ENCODE measurements at places on chromosomes 13 and 19.

DNA sequence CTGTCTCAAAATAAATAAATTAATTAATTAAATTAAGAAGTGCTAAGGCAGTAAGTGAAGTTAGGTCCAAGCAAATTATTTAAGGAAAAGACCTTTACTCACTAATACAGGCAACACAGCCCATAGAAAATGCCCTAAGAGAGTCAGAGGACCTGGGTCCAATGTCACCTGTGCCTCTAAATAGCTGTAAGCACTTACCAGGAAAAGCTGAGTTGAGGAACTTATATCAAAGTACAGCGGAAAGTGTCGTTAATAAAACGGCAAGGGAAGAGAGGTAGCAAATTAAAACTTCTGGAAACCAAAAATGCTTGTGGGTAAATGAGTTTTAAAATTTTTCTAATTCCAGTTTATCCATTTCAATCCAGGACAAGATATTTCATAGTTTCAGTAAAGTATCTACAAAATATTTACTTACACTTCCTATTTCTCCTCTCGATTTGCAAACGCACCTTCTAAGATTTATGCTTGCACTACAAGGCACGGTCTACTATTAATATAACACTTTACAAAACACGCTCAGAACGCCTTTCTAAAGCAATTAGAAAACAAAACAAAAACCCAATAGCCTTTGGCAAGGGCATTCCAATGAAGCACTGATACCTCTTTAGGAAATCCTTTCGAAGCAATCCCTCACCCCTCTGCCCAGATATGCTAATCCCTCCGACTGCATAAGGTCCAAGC is 963 bp downstream of the VPS36 start:
- DNase-seq = peak; percentile 23

GRCh38 chr13:30143666-30144400 is 163.5 kb downstream of the KATNAL1 start:
- DNase-seq = peak; percentile 43

DNA sequence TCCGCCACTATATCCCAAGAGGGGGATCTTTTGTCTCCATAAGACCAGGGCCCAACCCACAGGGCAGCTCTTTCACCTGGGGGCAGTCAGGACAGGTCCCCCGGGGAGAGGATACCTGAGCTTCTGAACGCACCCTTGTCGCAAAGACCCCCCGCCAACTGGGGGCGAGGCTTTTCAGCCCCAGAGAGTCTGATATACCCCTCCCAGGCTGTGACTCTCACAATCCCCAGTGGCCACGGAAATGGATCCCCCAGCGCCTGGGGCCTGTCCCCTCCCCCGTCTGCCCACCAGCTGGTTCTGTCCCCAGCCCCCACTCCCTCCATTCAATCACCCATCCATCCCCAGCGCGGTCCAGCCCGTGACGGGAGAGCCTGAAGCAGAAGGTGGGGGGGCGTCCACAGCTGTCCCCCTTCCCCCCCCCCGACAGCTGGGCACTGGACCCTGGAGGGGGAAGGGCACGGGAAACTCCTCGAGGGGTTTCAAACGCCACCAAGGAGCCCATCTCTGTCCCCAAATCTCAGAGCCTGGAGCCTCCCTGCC is 823 bp downstream of the DOCK6 start:
- no peak for DNase-seq

GRCh38 chr19:54674021-54674617 is 11.3 kb downstream of the LILRB4 start:
- peak; percentile 61 for DNase-seq

DNA sequence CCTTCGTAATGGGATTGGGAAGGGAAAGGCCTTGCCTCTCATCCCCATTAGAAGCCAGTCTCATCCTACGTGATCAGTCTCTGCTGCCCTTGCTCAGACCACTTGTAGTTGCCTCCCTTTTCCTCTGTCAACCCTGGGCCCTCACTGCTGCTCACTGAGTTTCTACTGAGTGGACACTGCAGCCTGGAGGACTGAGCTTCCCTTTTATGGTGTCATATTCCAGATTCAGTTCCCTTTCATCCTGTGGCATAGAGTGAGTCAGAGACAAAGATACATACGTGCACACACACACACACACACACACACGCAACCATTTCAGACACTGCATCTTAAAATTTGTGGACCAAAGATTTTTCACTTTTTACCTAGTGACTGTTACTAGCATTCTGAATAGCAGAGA is 56.6 kb downstream of the COG3 start:
- no peak for DNase-seq

DNA sequence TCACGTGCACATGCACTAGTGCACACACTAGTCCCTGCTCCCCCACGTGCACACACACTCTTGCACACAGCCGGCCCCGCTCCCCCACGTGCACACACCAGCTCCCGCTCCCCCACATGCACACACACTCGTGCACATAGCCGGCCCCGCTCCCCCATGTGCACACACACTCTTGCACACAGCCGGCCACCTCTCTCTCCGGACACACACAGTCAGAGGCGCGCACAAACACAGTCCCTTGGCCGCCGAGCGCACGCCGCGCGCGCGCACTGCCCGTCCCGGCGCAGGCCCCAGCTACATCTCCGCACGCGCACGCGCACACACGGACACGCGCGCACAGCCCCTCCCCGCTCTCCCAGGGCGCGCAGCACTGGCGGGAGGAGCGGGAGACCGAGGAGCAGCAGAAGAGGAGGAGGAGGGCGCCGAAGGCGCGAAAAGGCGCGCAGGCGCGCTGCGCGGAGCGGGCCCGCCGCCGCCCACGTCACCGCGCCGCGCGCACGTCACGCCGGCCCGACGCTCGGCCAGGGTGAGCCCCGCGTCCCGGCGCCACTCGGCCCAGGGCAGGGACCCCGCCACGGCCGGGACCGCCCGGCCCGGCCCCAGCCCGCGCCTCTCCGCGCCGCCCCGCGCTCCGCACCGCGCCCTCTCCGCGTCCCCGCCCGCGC is at the start of gene TFDP1:
Gene TFDP1 (plus strand): TSS at position 549 of the 665 bp plus-strand sequence. CDS start 1,085 bp downstream, outside the sequence.
- DNase-seq = peak; percentile 97

DNA sequence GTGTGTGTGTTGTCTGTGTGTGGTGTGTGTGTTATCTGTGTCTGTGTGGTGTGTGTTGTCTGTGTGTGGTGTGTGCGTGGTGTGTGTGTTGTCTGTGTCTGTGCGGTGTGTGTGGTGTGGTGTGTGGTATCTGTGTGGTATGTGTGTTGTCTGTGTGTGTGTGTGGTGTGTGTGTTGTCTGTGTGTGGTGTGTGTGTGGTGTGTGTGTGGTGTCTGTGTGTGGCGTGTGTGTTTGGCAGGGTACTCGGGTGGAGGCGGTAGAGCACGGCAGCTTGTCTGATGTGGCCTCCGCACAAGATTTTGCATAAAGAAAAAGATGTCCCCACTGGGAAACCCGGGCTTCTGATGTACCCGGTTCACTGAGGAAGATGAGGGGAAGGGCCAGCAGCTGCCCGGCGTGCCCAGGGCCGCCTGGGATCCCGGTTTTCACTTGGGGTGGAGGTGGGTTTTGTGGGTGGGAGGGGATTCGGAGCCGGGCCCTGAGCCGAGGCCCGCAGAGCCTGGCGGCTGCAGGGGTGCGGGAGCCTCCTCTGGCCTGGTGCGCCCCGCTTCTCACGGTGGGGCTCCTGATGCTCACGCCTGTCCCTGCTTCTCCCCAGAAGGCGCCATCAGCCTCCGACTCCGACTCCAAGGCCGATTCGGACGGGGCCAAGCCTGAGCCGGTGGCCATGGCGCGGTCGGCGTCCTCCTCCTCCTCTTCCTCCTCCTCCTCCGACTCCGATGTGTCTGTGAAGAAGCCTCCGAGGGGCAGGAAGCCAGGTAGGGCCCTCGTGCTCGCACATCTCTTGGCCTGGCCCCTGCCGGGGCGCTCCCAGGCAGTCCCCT is 21.2 kb downstream of the HDGFL2 start:
- no peak for DNase-seq

DNA sequence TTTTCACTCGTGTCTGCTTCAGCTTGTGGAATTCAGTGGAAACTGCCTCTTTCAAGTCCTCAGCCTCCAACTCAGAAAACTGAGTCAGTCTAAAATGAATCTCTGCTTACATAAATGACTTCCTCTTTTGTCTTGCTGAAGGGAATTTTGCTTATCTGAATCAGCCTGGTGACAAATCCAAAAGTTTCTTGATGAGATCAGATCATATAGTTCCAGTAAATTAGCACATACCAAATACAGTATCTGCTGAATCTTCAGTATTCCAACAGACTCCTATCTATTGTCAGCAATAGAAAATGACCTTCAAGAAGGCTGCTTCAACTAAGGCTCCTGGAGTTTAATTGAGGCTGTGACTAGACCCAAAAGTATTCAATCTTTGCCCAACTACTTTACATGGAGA is 290.0 kb downstream of the MZT1 start:
- peak; percentile 4 for DNase-seq

DNA sequence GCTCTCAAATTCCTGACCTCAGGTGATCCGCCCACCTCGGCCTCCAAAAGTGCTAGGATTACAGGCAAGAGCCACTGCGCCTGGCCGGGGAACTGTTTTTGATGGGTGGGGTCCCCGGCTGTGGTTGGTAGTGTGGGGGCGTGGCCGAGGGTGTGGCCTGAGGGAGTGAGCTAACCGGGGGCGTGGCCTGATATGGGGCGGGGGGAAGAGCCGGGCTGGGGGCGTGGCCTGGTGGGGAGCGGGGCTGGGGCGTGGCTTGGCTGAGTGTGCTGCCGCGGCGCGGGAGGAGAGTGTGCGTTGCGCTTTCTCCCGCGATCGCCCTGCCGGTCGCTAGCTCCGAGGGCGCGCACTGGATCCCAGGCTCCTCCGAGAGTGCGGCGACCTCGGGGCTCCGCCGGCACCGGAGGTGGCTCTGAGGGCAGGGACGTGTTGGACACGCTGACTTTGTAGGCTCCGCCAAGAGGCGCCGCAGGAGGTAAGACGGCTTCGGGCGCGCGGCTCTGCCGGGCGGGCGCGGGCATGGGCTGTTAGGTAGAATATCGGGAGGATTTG is at the start of gene SPATA13:
Gene SPATA13 (plus strand): TSS at position 263 of the 552 bp plus-strand sequence. CDS start 62,210 bp downstream, outside the sequence.
- DNase-seq = peak; percentile 90

GRCh38 chr19:35642798-35643254 is 1.3 kb downstream of the ETV2 start:
- no peak for DNase-seq

GRCh38 chr19:41999071-41999877 is 5.2 kb upstream of the ATP1A3 start:
- DNase-seq = no peak

GRCh38 chr19:48624067-48624594 is 4.8 kb downstream of the SPHK2 start:
- peak; percentile 100 for DNase-seq

DNA sequence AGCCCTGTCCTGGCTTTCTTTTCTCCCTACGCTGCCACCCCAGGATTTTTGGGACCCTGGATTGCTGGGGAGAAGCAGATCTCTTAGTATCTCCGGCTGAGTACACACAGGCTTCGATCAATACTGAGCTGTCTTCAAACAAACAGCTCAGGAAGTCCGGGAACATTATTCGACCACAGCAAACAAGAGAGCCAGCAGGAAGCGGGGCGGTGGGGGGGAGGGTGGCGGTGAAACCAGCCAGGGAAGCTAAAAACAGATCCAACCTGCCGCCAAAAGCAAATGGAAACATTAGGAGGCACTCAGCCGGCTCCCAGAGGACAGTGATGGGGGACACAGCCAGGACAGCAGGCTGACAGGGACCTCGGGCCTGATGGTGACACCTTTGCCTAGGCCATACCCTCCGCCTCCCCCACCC is 12.2 kb upstream of the BCAM start:
- no peak for DNase-seq

- DNase-seq = no peak
These were observed 93.2 kb upstream of the C1QTNF9B start for GRCh38 chr13:23990455-23990854.

DNA sequence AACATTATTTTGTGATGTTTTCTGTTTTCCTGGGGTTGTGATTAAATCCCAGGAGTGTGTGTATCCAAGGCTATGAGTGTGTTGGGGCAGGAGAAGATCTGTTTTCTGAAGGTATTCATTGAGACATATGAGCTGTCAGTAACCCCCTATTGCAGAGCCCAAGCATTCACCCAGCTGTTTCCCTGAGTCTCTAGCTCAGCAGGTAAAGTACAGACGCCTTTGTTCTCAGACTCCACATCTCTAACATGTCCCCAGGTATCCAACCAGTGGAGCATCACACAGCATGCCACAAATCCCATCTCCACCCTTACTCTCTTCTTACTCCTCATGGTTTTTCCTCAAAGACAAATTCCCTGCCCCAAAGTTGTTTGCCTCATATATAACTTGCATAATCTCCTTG is 213.6 kb downstream of the PCDH20 start:
- no peak for DNase-seq

DNA sequence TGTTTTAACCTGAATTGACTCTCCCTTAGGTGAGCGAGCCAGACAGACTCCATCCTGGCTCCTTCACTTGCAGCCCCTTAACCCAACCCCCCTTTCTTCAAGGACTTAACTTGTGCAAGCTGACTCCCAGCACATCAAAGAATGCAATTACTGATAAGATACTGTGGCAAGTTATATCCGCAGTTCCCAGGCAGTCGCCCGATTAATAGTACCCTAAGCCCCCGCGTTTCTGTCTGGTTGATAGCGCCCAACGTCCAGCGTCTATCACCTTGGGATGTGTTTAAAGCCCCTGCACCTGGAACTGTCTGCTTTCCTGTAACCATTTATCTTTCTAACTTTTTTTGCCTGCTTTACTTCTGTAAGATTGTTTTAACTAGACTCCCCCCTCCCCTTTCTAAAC is 6.2 kb downstream of the HSD17B14 start:
- no peak for DNase-seq

DNA sequence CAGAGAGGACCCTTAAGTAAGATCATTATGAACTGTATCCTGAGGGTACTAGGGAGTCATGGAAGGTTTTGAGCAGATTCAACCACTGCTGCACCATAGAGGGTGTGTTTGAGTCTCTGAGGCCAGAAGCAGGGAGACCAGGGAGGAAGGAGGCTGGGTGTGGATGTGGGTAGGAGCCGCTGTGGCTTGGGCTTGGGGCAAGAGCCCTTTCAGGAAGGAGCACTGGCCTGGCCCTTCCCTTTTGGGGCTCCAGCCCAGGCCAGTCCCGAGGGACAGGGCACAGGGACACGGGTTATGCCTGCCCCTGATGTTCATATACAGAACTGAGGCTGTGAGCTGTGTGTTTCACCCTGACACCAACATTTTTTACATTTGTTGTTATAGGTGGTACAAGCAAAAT is 7.2 kb downstream of the CIC start:
- no peak for DNase-seq

DNA sequence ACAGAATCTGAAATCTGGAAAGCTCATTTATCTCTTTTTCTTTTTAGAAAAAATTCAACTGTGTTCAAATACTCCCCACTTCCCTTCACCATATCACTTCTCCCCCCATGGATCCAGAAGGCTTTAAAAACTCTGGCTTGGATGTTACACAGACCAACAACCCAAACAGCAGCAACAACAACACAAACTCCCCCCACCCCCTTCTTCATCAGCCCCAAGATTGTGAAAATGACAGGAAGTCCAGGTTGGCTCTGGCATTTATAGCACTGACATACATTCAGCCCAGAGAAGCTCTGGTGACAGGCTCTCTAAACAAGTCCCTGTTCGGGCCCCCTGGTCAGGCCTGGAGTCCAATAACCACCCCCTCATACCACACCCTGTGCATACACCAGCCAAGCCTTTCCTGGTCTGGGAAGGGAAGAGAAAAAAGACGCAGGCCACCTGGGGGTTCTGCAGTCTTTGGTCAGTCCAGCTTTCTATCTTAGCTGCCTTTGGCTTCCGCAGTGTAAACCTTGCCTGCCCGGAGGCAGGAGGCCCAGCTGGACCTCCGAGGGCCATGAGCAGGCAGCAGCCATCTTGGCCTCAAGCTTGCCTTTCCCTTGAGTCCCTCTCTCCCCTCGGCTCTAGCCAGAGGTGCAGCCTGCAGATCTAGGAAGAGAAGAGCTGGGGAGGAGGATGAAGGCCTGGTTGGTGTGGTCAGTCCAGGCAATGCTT is 6.8 kb downstream of the CDX2 start:
- no peak for DNase-seq
